ENCODE measurements at places on chromosomes 5 and 9. TPM values are rescaled to one million over a fixed set of nuclear protein-coding genes. Genes with fewer than 3 reads are reported as not detected.

Gene PLAC8L1
- 3.8 TPM for total RNA-seq

Gene HSPA4
- total RNA-seq, result 296 TPM

DNA sequence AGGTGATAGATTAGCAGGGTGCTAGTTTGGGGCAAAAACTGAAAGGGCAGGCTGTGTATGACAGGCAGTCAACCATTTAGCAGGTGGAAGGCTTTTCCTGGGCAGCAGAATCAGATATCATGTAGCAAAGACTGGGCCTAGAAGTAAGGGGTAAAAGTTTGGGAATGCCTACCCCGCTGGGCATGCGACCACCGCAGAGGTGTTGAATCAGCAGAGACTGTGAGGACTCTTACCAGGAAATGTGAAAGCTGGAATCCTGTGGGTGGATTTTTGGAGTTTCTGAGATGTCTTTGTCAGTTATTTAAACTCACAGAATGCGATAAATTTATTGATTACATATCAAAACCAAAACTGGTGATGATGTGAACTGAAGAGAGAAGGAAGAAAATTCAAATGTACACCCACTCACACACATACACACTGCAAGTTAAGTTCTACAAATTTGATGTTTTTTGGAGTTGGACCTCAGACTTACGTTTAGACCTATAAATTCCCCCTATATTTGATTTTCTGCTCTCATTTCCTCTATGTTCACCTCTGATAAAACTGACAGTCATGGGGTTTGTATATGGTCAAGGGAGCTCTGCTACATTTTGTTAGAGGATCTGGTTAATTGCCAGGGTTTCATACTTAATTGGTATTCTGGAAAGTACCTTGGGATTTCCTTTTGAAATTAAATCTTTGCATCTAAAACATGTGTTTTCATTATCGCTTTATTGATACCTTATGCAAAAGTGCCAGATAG is 333.6 kb downstream of the CSNK1G3 start:
- no peak for DNase-seq
- no peaks in the 10 kb centered on the region for H3K27me3 ChIP-seq
- no peak overlapping the region for H3K27ac ChIP-seq
- no peak overlapping the region for H3K4me3 ChIP-seq
- H3K4me1 ChIP-seq, result no peaks in the 10 kb centered on the region
- H3K36me3 ChIP-seq, result no peaks in the 10 kb centered on the region

DNA sequence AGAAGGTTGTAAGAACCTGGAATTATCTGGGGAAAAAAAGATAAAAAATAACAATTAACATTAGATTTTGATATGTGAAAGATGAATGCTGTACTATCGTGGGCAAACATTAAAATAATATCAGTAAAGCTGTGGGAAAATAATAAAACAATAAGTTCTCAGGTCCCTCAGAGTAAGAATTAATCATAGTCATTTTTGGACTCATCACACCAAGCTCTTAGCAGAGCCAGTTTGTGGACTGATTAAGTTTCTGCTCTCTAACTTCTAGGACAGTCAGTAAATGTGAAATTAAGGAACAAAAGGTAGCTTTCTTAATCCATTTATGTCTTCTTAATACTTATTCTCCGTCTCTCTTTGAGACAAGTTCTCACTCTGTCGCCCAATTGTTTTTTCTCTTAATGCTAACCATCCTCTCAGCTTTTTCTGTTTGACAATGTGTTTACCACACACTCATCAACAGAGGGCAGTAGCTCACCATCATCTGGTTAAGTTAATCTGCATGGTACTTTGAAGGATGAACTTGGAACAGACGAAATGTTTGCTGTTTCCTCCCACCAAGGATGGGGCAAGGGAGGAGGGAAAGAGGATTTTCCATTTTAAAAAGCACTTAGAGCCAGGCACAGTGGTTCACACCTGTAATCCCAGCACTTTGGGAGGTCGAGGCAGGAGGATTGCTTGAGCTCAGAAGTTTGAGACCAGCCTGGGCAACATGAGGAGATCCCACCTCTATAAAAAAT is 5.3 kb upstream of the ACO1 start:
- H3K4me1 ChIP-seq, result no peaks in the 10 kb centered on the region
- H3K36me3 ChIP-seq, result no peaks in the 10 kb centered on the region
- peaks cover 14% of the 10 kb centered on the region for H3K27me3 ChIP-seq

DNA sequence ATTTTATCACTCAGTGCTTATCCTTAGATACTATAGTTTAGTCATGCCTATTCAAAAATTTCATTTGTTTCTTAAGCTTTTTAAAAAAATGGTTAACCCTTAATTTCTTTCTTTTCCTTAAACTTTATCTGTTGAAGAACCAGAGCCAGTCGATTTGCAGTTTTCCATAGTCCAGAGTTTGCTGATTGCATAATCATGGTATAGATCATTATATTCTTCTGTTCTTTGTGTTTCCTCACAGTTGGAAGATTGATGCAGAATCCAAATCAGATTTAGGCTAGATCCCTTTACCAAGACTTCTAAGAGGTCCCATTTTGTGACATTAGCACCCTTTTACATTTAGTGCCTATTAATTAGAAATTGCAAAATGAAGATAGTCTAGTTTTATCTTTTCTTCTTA is 18.0 kb downstream of the TMEM38B start:
- H3K4me3 ChIP-seq, result no peak overlapping the region
- no peaks in the 10 kb centered on the region for H3K4me1 ChIP-seq
- DNase-seq, result no peak
- H3K36me3 ChIP-seq, result no peaks in the 10 kb centered on the region

GRCh38 chr5:36585701-36586100 is 20.7 kb upstream of the SLC1A3 start:
- no peak overlapping the region for H3K4me3 ChIP-seq
- H3K27me3 ChIP-seq, result peaks cover 48% of the 10 kb centered on the region
- no peaks in the 10 kb centered on the region for H3K36me3 ChIP-seq
- no peak overlapping the region for H3K27ac ChIP-seq
- no peaks in the 10 kb centered on the region for H3K4me1 ChIP-seq
- DNase-seq, result no peak

All from Calu3 (cell line).